Stimulated activated CD8-positive, alpha-beta memory T cell treated with anti-CD3 and anti-CD28 coated beads, Interleukin-7, amount 100 ng/mL, for 48 hours (primary cell): ENCODE measurements at places on chromosomes 2 and 18.

GRCh38 chr2:175984846-175985245, 17.2 kb downstream of the LNPK start:
- DNase-seq: no peak

DNA sequence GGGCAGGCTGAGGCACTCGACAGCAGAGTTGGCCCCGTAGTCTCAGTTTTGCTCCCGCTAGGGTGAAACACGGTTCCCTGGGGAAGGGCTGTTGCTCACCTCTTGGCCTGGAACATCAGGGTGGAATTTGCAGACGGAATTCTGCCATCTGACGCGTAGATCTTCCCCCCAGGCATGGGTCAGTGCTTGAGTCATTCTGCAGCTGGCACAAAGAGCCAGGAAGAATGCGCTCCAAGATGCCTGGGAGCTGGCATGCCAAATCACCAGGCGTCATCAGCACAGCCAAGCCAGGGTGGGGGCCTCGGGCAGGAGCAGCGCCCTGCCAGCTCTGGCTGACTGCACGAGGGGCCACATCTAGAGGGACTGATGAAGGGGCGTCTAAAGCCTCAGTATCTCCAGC, 42.7 kb downstream of the ODC1 start:
- no peak for DNase-seq

DNA sequence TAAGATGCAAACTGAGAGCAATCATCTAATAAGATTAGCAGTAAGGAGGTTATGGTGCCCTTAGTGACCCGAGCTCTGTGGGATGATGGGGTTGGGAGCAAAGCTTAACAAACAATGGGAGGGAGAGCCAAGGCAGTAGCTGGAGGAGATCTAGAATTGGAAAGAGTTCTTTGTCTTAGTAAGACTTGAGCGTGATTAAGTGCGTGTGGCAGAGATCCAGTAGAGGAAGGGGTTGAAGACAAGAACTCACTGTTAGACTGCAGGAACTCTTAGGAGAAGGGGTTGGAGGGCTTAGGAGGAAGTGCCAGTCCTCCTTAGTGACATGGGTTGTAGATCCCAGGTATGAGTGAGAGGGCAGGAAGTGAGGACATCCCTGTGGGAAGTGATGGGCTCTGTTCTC, 184.7 kb downstream of the GFPT1 start:
- DNase-seq: no peak

DNA sequence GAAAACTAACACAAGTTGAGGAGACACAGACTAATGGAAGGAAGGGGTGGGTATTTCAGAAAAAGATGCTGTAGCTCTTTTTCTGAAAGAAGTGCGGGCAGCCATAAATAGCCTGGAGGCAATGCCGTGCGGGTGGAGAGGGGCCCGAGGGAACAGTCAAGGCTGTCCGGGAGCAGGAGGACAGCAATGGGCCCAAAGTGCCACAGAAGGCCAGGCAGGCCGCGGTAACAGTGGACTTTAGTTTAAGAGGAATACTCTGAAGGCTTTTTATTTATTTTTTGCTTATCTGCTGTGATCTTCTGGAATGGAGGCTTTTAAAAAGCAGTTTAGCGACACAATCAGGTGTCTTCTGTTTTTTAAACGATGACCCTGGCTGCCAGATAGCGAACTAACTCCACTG, 2.8 kb downstream of the ITGB1BP1 start:
- DNase-seq: no peak

GRCh38 chr2:160419776-160420505, 73.7 kb downstream of the RBMS1 start:
- DNase-seq: no peak

DNA sequence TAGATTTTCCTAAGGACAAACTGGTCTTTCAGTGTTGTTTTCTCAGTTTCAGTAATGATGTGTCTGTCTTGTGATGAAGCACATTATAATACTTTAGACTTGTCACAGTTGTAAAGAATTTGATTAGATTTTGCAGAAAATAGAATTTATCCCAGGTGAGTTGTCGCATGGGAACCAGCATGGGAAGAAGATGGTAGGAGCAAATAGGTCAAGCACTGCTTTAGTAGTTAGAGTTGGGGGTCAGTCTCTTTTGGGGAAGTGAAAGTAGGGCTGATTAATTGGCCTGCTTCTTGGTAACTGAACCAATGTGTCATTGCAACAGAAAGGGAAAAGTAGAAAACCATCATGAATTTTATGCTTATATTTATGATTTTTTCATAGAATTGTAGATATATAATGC, 153.2 kb upstream of the MYO3B start:
- no peak for DNase-seq

GRCh38 chr18:10508591-10508990, 17.2 kb upstream of the NAPG start:
- DNase-seq: no peak

- DNase-seq: no peak
These were observed 98.4 kb upstream of the GULP1 start for GRCh38 chr2:188193230-188193629.

GRCh38 chr2:101307950-101308431, 510 bp downstream of the RNF149 start:
- DNase-seq: no peak
